ENCODE measurements at places on chromosomes 4 and X.

GRCh38 chrX:13077168-13077567 lies 32.7 kb upstream of the FAM9C start:
- DNase-seq: peak; percentile 60

DNA sequence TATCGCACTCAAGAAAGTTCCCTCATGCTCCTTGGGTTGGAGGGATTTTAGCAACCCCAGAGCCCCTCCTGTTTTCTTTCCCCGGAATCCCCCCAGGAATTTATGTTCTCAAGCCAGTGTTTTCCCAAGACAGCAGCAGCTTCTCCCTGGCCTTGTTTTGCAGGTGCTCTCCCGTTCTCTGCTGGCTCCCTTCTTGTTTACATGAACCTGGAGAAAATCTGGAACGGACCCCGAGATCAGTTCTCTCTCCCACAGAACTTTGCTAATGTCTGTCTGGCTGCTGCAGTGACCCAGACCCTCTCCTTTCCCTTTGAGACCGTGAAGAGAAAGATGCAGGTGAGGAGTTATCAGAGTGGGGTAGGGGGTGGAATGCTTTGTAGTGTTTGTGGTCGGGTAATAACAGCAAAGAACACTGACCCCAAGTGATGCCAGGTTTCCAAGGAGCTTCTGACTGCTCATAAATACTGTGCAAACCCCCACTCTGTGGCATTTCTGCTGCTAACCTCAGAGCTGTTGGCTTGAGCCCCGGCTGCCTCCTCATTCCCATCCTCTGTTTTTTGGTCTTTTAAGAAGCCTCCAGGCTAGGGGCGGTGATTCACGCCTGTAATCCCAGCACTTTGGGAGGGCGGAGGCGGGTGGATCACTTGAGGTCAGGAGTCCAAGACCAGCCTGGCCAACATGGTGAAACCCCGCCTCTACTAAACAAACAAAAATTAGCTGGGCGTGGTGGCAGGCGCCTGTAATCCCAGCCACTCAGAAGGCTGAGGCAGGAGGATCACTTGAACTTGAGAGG lies 11.1 kb downstream of the SLC25A43 start:
- DNase-seq: peak; percentile 59

DNA sequence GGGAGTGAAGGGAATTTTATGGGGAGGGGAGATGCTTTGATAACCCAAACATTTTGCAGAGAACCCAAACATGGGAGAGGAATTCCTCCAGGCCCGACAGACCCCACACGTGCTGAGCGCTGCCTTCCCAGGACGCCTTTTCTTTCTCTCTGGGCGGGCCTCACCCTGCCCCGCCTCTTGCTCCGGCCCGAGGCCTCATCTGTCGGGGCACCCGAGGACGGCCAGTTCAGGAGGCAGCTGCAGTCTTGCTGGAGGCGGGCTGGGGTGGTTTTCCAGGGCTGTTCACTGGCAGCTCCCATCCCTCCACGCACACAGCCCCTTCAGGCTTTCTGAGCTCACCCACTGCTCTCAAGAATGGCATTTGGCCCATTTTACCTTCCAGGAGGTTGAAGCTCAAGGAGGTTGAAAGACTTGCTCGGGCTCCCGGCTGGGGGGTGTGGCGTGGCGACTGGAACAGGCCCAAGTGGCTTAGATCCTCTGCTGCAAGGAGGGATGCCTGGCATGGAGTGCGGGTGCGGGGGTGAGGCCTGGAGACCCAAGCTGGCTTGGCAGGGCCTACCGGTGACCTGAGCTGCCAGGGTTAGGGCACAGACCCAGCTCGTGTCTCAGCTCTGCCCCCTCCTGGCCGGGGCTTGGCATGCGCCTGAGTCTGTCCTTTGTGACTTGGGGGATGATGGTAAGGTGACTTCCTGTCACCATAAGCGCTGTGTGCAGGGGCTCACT lies 99.2 kb downstream of the PSAPL1 start:
- peak; percentile 82 for DNase-seq

DNA sequence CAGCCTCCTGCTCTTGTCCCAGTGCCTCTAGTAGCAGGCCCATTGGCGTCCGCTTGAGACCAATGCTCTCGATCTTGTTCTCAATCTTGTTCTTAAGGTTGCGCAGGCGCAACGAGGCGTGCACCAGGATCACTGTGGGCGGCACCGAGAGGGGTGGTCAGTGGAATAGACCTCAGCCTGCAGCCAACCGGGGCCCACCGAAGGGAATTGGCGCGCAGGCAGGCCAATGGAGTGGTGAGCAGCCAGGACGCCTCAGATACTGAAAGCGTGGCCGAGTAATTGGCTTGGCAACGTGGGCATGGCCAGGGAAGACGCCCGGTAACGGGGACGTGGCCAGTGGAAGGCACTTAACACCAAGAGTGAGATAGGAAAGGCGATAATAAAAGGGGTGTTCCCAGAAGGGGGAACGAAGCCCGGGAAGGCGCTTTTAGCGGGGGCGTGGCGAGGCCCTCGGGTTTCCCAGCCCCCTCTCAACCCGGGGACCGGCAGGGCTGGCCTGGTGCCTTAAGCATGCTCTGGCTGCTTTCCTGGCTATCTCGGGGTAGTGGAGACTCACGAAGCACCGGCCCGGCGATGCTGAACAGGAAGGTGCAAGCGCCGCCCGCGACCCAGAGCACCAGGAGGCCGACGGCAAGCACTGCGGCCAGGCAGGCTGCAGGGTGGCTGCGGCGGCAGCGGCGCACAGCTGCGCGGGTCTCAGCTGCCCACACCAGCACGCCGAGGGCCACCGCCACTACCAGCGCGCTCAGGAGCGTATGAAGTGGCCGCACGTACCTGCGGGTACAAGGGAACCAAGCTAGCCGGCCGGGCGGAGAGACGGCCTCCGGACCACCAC lies 1.7 kb downstream of the PRAF2 start:
- peak; percentile 92 for DNase-seq
